ENCODE measurements at places on chromosomes 5 and 9. TPM values are rescaled to one million over a fixed set of nuclear protein-coding genes. Genes with fewer than 3 reads are reported as not detected.

GAS1 gene
- total RNA-seq = 11.0 TPM

NUTM2F gene
- not detected for total RNA-seq

- no peak for DNase-seq
Observed at GRCh38 chr9:96884443-96884842, 30.1 kb upstream of the ZNF782 start.

HSPA9 gene
- 291 TPM for total RNA-seq

LRRTM2 gene
- not detected for total RNA-seq

GRCh38 chr5:111618623-111619271 is 106.4 kb upstream of the STARD4 start:
- DNase-seq = no peak

GRCh38 chr5:2020730-2021129 is 138.0 kb upstream of the IRX4 start:
- no peak for DNase-seq
